SIG-M5 (cell line): ENCODE measurements at places on chromosomes 7 and 10.

GRCh38 chr7:155806096-155806871 lies 6.0 kb downstream of the SHH start:
- DNase-seq: no peak

DNA sequence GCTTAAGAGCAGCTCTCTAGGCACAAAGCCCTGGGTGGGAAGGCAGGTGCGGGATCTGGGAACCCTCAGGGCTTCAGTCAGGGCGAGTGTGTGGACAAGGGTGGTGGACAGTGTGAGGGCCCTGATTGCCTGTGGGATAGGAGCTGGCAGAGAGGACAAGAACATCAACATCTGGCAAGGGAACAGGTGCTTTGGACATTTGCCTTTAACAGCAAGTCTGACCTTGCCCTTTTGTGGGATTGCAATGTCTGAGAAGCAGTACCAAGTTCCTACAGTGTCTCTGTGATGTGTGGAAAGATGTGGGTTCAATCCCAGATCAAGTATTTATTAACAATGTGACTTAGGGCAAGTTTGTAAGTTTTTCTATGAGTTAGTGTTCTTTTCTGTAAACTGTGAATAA lies 46.7 kb downstream of the TFAM start:
- DNase-seq: no peak

DNA sequence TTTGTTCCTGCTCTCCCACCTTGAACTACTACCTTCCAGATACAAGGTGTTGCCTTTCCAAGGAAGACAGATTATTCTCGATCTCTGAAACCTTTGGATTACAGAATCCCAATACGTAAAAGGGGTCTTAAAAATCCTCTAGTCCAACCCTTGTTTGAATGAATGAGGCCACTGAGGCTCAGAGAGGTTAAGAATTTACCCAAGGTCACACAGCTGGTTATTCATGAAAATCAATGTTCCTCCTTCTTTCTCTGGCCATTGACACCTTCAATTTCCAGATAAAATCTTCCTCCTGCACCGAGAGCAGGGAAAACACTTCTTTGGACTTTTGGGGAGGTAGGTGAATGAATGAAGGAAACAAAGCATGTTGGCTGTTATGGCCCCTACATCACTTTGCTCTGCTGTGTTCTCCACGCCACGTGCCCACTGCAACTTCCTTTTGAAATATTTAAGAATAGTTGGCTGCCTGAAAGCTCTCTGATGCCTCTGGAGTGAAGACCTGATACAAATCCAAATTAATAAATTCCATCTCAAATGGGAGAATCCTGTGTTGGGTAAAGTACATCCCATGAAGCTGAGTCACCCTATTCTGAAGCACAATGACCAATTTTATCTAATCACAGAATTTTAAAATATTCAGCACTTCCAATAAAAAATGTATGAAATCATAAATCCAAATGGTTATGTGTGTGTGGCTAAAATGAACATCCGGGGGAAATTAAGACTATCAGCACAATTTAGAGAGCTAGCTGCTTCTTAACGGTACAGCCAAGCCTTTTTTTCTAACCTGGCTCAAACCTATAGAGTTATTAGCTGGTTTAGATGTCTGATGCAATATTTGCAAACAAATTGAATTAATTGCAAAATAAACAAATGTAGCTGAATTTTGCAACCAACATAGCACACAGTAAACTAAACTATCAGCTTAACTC lies 7.3 kb downstream of the SVIL start:
- DNase-seq: no peak

GRCh38 chr7:134813663-134814396 lies 34.4 kb downstream of the CALD1 start:
- no peak for DNase-seq

- DNase-seq: peak; percentile 48
These were observed 574 bp upstream of the CPED1 start for GRCh38 chr7:120987683-120988590.
